Amniotic stem cell (primary cell): ENCODE measurements at places on chromosomes 3 and 15.

DNA sequence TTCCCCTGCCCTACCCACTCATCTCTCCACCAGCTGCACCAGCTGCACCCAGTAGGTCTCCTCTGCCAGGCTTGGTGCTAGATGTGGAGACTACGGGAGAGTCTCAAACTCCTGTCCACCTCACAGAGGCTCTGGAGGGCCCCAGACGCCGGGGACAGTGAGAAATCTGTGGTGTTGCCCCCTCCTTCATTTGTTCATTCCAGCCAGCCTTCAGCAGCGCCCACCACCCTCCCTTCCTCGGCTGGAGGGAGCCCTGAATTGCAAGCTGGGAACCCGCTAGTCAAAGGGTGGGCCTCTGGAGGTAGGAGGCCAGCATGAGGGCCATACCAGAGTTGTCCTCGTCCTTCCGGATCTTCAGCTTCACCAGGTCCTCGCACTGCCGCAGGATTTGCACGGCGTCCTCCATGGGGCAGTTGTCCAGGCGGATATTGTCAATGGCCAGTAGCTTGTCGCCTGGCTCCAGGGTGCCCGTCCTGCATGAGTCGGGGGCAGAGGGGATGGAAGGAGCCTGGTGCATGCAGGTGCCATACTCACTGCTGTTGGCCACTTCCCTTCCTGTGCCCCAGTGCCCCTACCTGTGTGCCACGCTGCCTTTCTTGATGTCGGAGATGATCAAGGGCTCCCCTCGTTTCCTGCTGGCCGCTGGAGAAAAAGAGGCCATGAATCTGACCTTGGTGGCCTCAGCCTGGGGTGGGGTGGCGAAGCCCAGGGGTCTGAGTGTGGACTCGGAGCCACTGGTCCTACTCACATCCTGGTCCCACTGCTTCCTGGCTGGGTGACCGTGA, 29.1 kb downstream of the GRIP2 start:
- no peak for DNase-seq

- DNase-seq: no peak
These were observed 269.7 kb upstream of the ATP10A start for GRCh38 chr15:26132811-26133210.

- no peak for DNase-seq
These were observed 66.5 kb downstream of the MAGEF1 start for GRCh38 chr3:184645336-184645735.

DNA sequence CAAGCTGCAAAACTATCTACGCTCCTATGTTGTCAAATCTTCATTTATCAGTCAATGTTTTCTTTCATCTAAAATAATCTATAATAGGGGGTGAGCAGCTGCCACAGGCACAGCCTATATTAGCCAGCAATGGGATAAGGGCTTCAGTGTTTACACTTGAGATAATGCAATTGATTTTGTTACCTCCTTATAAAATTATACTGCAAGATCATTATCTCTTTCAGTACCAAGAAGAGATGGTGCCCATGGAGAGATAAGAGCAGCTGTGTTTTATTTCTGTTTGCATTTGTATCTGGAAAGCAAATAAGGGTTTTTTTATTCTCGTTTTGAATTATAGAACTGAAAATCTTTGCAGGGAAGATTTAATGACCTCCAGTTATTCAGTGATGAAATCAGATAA, 68.9 kb downstream of the PLD1 start:
- DNase-seq: no peak

DNA sequence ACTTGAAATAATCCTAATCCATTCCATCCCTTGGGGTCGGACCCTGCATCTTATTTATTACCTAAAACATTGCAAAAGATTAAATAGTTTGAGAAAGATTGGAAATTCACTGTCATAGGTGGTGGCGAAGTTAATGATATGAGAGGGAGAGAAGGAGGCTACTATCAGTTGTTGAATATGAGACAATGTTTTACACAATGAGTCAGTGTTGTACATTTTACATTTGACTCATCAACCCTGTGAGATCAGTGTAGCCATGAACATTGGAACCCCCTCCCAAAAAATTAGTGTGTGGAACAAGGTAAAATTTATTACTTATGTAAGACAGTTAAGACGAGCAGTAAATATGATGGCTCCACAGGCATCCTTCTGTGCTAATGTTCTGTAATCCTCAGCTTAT, 384.3 kb downstream of the MCTP2 start:
- DNase-seq: no peak

DNA sequence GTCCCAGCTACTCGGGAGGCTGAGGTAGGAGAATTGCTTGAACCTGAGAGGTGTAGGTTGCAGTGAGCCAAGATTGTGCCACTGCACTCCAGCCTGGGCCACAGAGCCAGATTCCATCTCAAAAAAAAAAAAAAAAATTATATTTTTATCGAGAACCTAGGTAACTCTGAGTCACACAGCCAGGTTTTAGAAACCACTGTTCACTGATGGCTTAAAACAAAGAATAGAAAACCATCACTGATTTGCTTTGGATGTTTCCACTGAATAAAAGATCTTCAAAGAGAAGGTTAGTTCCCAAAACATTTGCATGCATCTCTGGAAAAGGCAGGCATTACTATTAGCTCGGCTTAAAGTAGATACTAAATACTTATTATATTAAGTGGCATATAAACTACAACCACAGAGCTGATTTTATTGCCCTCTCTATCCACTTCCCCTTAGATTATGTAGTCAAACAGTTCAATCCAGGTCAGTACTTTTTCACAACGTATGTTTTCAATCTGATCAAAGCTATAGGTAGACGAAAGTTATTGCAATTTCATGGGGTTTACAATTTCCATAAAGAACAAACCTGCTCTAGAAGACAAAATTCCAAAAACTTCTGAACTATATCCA, 1.4 kb downstream of the B4GALT4 start:
- DNase-seq: no peak

- no peak for DNase-seq
These were observed 249.0 kb downstream of the CD47 start for GRCh38 chr3:107841831-107842230.

DNA sequence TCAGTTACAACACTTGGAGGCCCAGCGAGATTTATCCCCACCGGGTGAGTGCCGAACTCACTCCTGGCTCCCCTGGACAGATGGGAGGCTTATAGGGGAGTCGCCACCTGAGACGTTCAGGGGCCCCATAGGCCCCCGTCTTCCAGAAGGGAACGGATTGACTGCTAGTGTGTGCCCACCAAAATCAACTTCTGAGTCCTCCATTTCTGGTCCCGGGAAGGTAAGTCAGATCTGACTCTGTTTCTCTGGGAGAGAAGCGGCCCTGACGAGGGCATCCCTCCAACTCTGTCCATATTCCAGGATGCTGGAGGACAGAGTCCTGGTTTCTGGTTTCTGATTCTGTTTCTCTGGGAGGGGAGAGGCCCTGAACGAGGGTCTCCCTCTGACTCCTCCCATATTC, 44.3 kb downstream of the ZBTB11 start:
- DNase-seq: no peak

DNA sequence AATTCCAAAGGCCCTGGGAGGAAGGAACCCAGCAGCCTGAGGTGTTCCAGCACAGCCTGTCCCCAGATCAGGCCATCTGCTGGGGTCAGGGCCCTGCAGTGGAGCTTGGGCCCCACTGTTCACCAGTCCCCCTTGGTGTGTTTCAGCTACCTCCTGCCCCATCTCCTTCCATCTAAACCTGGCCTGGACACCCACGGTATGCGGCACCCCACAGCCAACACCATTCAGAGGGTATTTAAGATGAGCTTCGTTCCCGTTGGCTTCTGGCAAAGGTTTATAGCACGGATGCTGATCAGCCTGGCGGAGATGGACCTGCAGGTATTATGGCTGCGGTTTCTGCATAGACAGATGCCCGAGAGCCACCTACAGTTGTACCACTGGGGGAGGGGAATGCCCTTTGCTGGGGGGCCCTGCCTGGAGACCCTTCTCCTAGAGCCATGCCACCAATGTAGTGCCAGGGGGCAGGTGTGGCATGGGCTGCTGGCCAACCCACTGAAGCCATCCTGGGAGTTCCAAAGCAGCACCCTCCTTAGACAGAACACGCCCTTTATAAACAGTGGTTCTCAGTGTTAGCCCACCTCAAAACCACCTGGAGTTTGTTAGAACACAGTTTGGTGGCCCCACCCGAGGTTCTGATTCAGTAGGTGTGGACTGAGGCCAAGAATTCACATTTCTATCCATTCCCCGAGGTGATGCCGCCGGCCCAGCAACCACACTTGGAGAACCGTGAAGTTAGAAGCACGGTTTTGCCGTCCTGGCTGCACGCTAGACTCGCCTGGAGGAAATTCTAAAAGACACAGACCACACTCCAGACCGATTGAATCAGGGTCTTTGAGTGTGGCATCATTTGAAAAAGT, 126.9 kb downstream of the LRRK1 start:
- no peak for DNase-seq

GRCh38 chr3:84904212-84904611, 54.6 kb upstream of the CADM2 start:
- DNase-seq: no peak

GRCh38 chr3:148510116-148510515, 187.6 kb upstream of the AGTR1 start:
- no peak for DNase-seq

DNA sequence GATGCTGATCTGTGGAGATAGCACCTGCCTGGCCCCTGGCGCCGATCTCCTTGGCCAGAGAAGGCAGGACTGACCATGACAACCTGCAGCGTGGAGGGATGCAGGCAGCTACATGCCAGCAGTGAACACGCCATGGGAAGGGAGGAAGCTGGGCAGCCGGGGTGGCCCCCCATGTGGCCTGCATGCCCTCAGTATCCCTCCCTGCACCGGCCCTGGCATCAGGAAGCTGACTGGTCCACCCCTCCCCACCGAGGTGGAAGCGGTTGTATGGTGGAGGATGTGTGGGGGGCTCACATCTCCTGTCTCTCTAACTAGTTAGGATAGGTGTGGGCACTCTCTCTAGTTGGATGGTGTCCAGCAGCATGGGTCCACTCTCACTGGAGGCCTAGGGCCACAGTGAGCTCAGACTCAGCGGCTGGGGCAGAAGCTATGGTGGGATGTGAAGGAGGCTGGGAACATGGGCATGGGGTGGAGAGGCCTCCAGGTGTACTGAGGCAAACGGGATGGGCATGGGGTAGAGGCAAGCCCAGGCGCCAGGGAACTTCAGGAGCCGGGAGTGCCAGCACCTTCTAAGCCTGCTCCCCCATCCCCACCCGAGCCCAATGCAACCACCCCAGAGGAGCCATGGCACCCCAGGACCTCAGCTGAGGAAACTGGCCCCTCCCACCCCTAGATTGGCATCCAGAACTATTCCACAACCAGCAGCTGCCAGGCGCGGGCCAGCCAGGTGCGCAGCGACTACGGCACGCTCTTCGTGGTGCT, 1.8 kb upstream of the ABTB1 start:
- DNase-seq: no peak

- no peak for DNase-seq
These were observed 2.5 kb downstream of the DNAJB8 start for GRCh38 chr3:128464188-128464587.

- no peak for DNase-seq
These were observed 17.6 kb upstream of the PLA2G4D start for GRCh38 chr15:42111924-42112323.

DNA sequence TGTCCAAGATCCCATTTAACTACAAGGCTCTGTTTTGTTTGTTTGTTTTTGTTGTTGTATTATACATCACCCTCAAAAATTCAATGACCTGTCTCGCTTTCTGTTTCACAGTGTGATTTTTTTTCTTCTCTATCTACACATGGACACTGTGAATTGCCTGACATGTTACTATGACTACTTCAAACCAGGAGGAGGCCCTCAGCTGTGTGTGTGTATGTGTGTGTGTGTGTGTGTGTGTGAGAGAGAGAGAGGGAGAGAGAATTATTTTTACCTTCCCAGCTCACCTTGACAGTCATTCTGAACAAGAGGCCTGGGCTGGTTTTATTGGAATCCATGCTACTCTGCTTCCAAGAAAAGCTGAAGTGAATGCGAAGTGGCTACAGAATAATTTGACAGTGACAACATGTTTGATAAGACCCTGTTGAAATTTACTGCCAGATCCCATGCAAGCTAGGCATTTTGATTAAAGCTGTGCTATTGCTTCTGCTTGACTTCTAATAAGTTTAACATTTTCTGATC, 841.4 kb downstream of the NSUN3 start:
- no peak for DNase-seq

- peak; percentile 45 for DNase-seq
These were observed 2.7 kb downstream of the TMEM108 start for GRCh38 chr3:133040696-133041523.

DNA sequence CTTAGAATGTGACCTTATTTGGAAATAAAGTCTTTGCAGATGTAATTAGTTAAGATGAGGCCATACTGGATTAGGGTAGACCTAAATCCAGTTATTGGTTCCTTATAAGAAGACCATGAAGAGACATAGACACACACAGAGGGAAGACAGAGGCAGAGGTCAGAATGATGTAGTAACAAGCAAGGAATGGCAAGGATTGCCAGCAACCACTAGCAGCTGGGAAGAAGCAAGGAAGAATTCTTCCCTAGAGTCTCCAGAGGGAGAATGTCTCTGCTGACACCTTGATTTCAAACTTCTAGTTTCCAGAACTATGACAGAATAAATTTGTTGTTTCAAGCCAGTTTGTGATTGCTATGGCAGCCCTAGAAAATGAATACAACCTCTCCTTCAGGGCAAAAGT, 116.7 kb downstream of the WDR76 start:
- no peak for DNase-seq

- no peak for DNase-seq
These were observed 123.8 kb upstream of the DAZL start for GRCh38 chr3:16728770-16729745.

- no peak for DNase-seq
These were observed 5.3 kb downstream of the CP start for GRCh38 chr3:149216193-149216869.

DNA sequence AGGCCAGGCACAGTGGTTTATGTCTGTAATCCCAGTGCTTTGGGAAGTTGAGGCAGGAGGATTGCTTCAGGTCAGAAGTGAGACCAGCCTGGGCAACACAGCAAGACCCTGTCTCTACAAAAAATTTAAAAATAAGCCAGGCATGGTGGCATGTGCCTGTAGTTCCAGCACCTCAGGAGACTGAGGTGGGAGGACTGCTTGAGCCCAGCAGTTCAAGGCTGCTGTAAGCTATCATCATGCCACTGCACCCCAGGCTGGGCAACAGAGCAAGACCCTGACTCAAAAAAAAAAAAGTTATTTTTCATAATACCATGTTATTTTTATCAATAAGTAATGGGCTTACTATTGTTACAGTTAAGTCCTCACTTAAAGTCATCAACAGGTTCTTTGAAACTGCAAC, 59.7 kb downstream of the SETD2 start:
- DNase-seq: no peak

- DNase-seq: no peak
These were observed 256.1 kb upstream of the TLE3 start for GRCh38 chr15:70353606-70354345.

DNA sequence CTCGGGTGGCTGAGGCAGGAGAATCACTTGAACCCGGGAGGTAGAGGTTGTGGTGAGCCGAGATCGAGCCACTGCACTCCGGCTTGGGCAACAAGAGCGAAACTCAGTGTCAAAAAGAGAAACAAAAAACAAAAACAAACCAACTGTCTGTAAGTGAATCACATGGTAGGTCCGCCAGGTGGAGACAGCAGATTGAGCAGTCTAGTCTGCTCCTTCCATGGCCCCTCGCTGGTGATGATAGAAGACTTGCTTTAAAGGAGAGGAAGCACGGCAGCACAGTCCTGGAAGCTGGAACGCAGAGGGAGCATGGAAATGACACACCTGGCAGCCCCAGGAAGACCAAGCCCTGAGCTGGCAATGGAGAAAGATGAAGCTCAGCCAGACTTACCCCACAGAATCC, 31.4 kb upstream of the MGLL start:
- DNase-seq: no peak

GRCh38 chr15:90367576-90367975, 15.5 kb downstream of the ZNF774 start:
- DNase-seq: no peak

GRCh38 chr3:82875401-82875800, 1114.0 kb upstream of the GBE1 start:
- DNase-seq: no peak
